GM23248 (cell line): ENCODE measurements at places on chromosomes 6 and 20. TPM values are rescaled to one million over a fixed set of nuclear protein-coding genes. Genes with fewer than 3 reads are reported as not detected.
A peak's percentile ranks its signal among the peaks of the same experiment; 100 is the strongest.

DNA sequence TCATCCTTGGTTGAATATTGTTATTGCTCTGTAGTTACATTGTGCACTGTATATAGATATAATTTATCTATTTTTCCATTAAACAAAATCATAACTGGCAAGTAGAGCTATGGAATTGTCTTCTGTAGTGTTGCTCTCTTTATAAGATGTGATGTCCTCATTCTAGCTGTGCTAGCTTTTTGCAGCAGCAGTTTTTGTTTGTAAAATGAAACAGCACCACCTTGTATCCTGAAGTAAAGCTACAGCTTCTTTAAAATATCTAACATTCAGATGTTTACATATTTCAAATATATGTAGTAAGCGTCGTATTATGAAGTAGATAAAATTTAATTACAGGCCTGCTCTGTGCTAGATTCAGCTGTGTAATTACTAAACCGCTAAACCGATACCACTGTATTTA, 328.8 kb upstream of the MANEA start:
- H3K4me1 ChIP-seq, result no peaks in the 10 kb centered on the region
- DNase-seq, result no peak
- H3K4me3 ChIP-seq, result no peak overlapping the region
- no peak overlapping the region for H3K27ac ChIP-seq
- no peaks in the 10 kb centered on the region for H3K27me3 ChIP-seq

GRCh38 chr20:63957690-63958441, 1.6 kb upstream of the UCKL1 start:
- H3K27me3 ChIP-seq, result no peaks in the 10 kb centered on the region
- H3K4me3 ChIP-seq, result peak overlapping the region; percentile 72
- no peaks in the 10 kb centered on the region for H3K36me3 ChIP-seq
- H3K27ac ChIP-seq, result peak overlapping the region; percentile 76

GRCh38 chr6:52336919-52337561, 24.9 kb upstream of the PAQR8 start:
- H3K27me3 ChIP-seq, result no peaks in the 10 kb centered on the region
- no peak overlapping the region for H3K27ac ChIP-seq
- H3K4me1 ChIP-seq, result no peaks in the 10 kb centered on the region

GRCh38 chr6:148649454-148649963, 97.3 kb upstream of the UST start:
- H3K27me3 ChIP-seq, result no peaks in the 10 kb centered on the region
- H3K4me3 ChIP-seq, result no peak overlapping the region
- DNase-seq, result no peak
- H3K27ac ChIP-seq, result no peak overlapping the region

DNA sequence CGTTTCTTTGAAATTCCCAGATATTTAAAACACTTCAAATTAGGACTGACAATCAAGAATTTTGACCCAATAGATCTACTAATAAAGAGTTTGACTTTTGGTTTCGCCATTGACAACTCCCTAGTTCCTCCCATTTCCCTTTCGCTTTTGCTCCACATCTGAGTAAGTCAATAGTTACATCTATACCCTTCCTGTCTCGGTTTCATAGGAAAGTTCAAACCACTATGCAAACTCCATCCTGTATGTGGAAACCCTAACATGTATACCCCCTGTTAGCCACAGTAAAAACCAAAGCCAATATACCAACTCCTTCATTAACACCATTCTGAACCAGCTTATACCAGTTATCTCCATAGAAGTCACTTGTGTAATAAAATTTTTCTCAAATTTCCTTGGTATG, 311.1 kb downstream of the MMUT start:
- DNase-seq, result no peak
- no peak overlapping the region for H3K4me3 ChIP-seq
- H3K27me3 ChIP-seq, result no peaks in the 10 kb centered on the region

GRCh38 chr20:24317224-24317623, 152.2 kb upstream of the SYNDIG1 start:
- H3K27ac ChIP-seq, result no peak overlapping the region
- no peaks in the 10 kb centered on the region for H3K4me1 ChIP-seq
- no peak overlapping the region for H3K4me3 ChIP-seq

GRCh38 chr6:154622618-154623336, 110.4 kb upstream of the SCAF8 start:
- H3K4me3 ChIP-seq, result no peak overlapping the region
- peaks cover 17% of the 10 kb centered on the region; the same call in 1 of the 2 replicates for H3K27me3 ChIP-seq
- H3K36me3 ChIP-seq, result no peaks in the 10 kb centered on the region
- no peak overlapping the region for H3K27ac ChIP-seq

- H3K27me3 ChIP-seq, result no peaks in the 10 kb centered on the region
- H3K36me3 ChIP-seq, result no peaks in the 10 kb centered on the region
- H3K4me1 ChIP-seq, result peaks cover 4% of the 10 kb centered on the region
These were observed 1.1 kb upstream of the JARID2 start for GRCh38 chr6:15244620-15245360.

DNA sequence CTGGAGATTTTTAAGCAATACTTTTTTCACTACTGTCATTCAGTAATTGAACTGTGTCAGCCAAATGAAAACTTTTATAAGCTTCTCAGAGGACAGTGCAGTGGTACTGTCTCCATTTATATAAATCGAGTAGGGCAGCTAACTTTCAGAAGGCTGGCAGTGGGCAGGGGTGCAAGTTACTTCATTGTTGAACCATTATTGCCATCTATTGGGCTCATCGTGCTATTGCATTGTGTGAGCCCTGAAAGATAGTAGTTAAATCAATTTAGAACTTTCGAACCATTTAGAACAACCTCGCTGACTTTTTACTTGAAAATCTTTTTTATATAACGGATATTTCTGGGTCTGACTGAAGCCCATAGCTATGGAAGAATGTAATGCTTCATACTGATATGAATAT, 347.8 kb upstream of the PLCB4 start:
- no peak overlapping the region for H3K27ac ChIP-seq
- DNase-seq, result peak; percentile 73
- H3K27me3 ChIP-seq, result no peaks in the 10 kb centered on the region
- peaks cover 11% of the 10 kb centered on the region for H3K4me1 ChIP-seq
- no peak overlapping the region for H3K4me3 ChIP-seq

- peak; percentile 27 for DNase-seq
- H3K36me3 ChIP-seq, result no peaks in the 10 kb centered on the region
- H3K27me3 ChIP-seq, result no peaks in the 10 kb centered on the region
- H3K4me1 ChIP-seq, result 0 out of 2 replicates have a peak, but pooled peaks cover 12% of the 10 kb centered on the region
- H3K4me3 ChIP-seq, result no peak overlapping the region
- H3K27ac ChIP-seq, result no peak overlapping the region
These were observed 618.9 kb downstream of the BCKDHB start for GRCh38 chr6:80725156-80725930.

GRCh38 chr6:53086302-53086701, 21.1 kb downstream of the FBXO9 start:
- no peak overlapping the region for H3K4me3 ChIP-seq
- DNase-seq, result no peak
- H3K4me1 ChIP-seq, result peaks cover 4% of the 10 kb centered on the region; the same call in 1 of the 2 replicates
- peaks cover 62% of the 10 kb centered on the region for H3K36me3 ChIP-seq
- no peaks in the 10 kb centered on the region for H3K27me3 ChIP-seq
- no peak overlapping the region for H3K27ac ChIP-seq

DNA sequence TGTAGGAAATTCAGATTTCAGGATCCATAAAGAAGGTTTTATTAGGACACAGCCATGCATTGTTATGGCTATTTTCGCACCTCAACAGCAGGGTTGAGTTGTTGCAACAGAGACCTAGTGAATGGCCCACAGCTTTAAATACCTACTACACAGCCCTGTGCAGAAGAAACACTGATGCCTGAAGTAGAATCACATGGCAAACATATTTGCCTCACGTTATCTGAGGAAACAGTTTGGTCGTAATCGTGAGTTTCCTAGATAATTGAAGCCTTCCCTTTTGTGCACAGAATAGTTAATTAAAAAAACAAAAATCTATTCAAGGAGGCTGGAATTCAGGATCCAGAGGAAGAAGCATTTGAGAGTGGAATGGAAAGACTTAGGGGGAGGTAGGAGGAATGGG, 55.1 kb downstream of the GCNT2 start:
- H3K27me3 ChIP-seq, result no peaks in the 10 kb centered on the region
- DNase-seq, result no peak
- H3K4me1 ChIP-seq, result no peaks in the 10 kb centered on the region
- H3K36me3 ChIP-seq, result no peaks in the 10 kb centered on the region

- no peak for DNase-seq
- H3K4me3 ChIP-seq, result no peak overlapping the region
- H3K4me1 ChIP-seq, result peaks cover 40% of the 10 kb centered on the region
- no peaks in the 10 kb centered on the region for H3K36me3 ChIP-seq
- no peaks in the 10 kb centered on the region for H3K27me3 ChIP-seq
- no peak overlapping the region for H3K27ac ChIP-seq
These were observed 807.4 kb upstream of the CITED2 start for GRCh38 chr6:140181876-140182275.

GRCh38 chr20:10781526-10781925, 107.7 kb upstream of the JAG1 start:
- H3K27me3 ChIP-seq, result 0 out of 2 replicates have a peak, but pooled peaks cover 14% of the 10 kb centered on the region
- no peak overlapping the region for H3K4me3 ChIP-seq
- H3K4me1 ChIP-seq, result no peaks in the 10 kb centered on the region
- H3K27ac ChIP-seq, result no peak overlapping the region

DNA sequence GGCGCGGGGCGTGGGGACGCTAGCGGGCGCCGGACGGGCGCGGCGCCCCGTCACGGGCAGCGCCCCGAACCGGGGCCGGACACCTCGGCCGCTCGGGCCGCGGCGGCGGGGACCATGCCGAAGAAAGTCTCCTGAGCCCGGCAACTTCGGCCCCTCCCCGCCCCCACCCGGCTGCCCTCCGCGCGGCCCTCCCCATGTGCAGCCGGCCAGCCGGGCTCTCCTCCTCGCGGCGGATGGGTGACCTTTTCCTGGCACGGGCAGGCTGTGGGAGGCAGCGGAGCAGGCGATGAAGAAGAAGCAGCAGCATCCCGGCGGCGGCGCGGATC, 278 bp downstream of the UST start:
- H3K4me1 ChIP-seq, result peaks cover 30% of the 10 kb centered on the region
- H3K27me3 ChIP-seq, result no peaks in the 10 kb centered on the region

GRCh38 chr6:139753198-139753861, 378.9 kb upstream of the CITED2 start:
- H3K4me3 ChIP-seq, result no peak overlapping the region
- peak; percentile 58 for DNase-seq
- no peaks in the 10 kb centered on the region for H3K27me3 ChIP-seq
- no peaks in the 10 kb centered on the region for H3K36me3 ChIP-seq
- peak overlapping the region; percentile 43 for H3K27ac ChIP-seq

DNA sequence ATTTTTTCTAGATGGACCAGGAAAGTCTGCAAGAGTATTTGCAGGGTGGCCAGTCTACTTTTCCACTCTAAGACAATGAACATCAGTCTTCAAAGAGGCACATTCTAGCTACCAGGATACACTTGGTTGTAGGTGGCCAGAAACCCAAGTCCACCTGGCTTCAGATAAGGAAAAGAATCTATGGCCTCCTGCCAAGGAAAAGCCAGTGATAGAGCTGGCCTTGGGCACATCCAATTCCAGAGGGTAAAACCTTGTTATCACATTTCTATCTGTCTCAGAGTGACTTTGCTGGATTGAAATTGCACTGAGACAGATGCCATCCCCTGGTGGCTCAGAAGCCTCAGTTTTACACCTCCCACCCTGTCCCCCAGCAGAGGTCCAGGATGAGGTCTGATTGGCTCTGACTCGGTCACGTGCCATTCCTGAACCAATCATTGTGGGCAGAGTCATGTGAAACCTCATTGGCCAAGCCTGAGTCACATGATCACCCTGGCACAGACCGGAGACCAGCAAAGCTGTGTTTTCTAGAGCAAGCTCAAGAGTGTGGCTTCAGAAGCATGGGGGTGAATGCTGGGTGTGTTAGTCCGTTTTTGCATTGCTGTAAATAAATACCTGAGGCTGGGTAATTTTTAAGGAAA, 497.4 kb upstream of the SULF2 start:
- peaks cover 24% of the 10 kb centered on the region for H3K27me3 ChIP-seq
- H3K4me1 ChIP-seq, result peaks cover 23% of the 10 kb centered on the region
- H3K27ac ChIP-seq, result no peak overlapping the region
- peak; percentile 11 for DNase-seq
- no peaks in the 10 kb centered on the region for H3K36me3 ChIP-seq

DNA sequence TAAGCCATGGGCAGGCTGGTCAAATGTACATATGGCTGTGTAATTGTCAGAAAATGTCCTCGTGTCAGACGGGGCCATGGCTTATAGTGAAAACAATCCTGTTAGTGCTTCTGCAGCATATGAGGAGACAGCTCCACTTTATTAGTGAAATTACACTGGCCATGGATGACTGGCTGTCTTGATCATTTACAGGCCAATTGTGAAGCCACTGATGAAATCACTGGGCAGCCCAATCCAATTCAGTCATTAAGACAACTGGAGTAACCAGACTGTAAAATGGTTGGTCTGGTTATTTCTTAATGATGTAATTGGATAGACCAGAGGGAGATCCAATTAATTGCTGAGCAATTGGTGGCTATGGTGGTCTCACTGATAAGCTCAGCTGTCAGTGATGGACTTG, 749.5 kb downstream of the KIF16B start:
- DNase-seq, result no peak
- H3K4me1 ChIP-seq, result no peaks in the 10 kb centered on the region
- no peak overlapping the region for H3K27ac ChIP-seq
- no peaks in the 10 kb centered on the region for H3K27me3 ChIP-seq

GRCh38 chr20:48711696-48712464, 115.9 kb downstream of the PREX1 start:
- no peak for DNase-seq
- no peak overlapping the region for H3K4me3 ChIP-seq
- no peaks in the 10 kb centered on the region for H3K4me1 ChIP-seq

DNA sequence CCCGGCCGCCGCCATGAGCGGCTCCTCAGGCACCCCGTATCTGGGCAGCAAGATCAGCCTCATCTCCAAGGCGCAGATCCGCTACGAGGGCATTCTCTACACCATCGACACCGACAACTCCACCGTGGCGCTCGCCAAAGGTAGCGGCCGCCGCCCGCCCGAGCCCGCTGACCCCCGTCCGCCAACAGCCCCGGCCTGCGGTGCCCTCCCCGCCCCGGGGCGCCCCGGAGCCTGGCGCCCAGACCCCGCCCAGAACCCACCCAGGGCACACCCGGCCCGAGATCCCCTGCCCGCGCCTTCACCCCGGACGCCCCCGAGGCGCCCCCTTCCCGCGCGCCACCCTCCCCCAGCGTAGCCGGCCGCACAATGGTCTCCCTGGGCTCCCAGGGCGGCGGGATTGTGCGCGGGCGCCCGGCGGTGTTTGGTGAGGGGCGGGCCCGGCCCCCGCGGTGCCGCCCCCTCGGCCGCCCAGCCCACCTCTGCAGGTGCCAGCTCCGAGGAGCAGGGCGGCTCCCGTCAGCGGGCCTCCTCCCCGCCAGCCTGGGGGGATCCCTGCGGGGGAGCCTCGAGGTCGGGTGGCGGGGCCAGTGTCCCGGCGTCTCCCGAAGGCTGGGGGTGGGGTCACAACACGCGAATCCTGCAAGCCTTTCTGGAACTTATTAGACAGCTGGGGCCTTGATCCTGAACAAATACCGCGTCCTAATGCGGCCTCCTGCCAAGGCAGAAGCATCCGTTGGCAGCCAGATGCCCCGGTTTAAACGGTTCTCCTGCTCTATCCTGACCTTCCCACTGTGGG, 577 bp downstream of the LSM14B start:
- H3K4me3 ChIP-seq, result peak overlapping the region; percentile 80
- H3K4me1 ChIP-seq, result peaks cover 11% of the 10 kb centered on the region
- peak overlapping the region; percentile 63 for H3K27ac ChIP-seq
- DNase-seq, result peak; percentile 69
- peaks cover 21% of the 10 kb centered on the region; the same call in 1 of the 2 replicates for H3K36me3 ChIP-seq

Gene EMILIN3
- total RNA-seq, result 0.13 TPM in 1 of 2 replicates, not detected in the other

Gene ENPP5
- total RNA-seq, result 0.51 TPM in 1 of 2 replicates, not detected in the other

Gene RBBP8NL
- total RNA-seq, result not detected in 2 replicates

Gene ITPR3
- total RNA-seq, result 10.4 and 14.3 TPM in 2 replicates

Gene CST5
- not detected in 2 replicates for total RNA-seq

Gene APOBEC2
- not detected in 2 replicates for total RNA-seq

Gene HRH3
- total RNA-seq, result not detected in 2 replicates

Gene TAGAP
- total RNA-seq, result not detected in 2 replicates
